Right ventricle myocardium inferior (tissue), 1 donor: ENCODE measurements at places on chromosomes 7 and 10. TPM values are rescaled to one million over a fixed set of nuclear protein-coding genes. Genes with fewer than 3 reads are reported as not detected.

DNA sequence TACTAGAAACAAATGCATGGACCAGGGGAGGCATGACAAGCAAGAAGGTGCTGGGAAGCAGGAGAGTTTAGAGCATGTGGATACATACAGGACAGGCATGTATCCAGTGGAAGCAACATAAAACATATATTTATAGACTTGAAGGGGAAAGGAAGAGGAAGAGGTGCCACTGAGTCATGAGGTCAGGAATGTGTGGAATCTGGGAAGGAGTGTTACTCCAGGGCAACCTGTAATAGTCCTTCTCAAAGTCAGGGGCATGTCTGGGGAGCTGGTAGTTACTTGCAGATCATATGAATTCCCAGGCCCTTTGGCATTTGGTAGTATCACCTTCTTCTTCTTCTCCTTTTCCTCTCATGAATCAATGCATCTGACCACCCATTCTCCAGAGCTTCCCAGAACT, 246.6 kb downstream of the XPNPEP1 start:
- DNase-seq, result no peak

Gene HGF
- 3.1 TPM for total RNA-seq

Gene COL17A1
- 0.43 TPM for total RNA-seq

GRCh38 chr7:112211348-112211907, 4.9 kb downstream of the ZNF277 start:
- DNase-seq, result no peak
